ENCODE measurements at places on chromosomes 5 and 9.

- no peak for DNase-seq
These were observed 19.7 kb downstream of the ANXA2R start for GRCh38 chr5:43020399-43020746.

DNA sequence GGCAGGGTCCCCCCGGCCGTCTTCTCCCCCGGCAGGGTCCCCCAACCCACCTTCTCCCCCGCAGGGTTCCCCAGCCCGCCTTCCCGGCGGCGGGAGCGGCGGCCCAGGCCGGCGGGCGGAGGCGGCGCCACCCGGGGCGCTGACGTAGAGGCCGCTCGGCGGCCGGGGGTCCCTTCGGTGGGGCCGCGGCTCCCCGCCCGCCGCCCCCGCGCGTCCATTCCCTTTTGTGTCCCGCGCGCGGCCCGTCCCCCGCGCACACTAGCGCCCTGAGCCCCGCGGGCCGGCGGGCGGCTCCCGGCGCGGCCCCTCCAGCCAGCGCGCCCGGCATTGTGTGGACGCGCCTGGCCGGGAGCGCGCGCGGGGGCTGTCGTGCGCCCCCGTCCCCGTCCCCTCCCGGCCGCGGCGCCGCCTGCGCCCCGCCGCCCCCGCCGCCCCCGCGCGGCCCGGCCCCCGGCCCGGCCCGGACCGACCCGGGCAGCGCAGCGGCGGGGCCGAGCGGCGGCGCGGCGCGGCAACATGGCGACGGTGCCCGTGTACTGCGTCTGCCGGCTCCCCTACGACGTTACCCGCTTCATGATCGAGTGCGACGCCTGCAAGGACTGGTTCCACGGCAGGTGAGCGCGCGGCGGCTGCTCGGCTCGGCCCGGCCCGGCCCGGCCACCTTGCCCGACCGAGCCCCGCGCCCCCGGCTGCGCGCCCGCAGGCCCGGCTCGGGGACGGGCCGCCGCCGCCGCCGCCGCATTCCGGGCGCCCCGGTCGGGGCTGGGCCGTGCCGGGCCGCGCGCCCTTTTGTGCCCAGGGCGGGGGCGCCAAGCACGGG lies at the start of gene PHF2:
Gene PHF2, plus strand, starts transcription at position 327 of the 820 bp plus-strand sequence. Its CDS starts 190 bp downstream, at position 517.
- DNase-seq = no peak

GRCh38 chr9:38254151-38254550 lies 138.4 kb upstream of the ALDH1B1 start:
- DNase-seq = no peak

GRCh38 chr5:141636106-141636412 lies 590 bp downstream of the HDAC3 start:
- no peak for DNase-seq

DNA sequence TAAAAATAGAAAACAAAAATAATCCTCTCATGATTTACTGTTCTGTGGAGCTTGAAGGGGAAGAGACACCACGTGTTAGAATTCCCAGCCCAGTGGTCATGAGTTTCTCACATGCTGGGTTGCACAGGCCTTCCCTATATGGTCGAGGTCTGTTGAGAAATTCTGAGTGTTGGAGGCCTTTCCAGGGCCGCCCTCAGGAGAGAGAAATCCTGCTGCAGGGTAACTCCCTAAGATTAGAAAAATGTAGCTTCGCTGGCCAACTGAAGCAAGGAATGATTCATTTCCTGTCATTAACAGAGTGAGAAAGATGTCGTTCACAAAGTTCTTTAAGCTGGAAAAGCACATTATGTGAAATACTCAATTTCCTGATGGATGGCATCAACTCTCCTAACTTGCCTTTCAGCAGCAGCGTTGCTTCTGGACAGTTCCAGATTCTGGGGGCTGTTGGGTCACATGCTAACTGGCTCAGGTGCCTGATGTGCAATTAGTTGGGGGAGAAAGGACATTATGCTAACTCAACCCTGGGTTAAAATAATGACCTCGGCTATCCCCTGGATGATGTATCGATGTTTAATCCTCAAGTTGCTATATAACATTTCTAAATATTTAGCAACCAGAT lies 104.8 kb upstream of the CD180 start:
- DNase-seq = peak; percentile 95

GRCh38 chr5:64273276-64273675 lies 107.6 kb downstream of the RNF180 start:
- DNase-seq = no peak

GRCh38 chr9:117644932-117645636 lies 59.1 kb upstream of the TLR4 start:
- DNase-seq = no peak

DNA sequence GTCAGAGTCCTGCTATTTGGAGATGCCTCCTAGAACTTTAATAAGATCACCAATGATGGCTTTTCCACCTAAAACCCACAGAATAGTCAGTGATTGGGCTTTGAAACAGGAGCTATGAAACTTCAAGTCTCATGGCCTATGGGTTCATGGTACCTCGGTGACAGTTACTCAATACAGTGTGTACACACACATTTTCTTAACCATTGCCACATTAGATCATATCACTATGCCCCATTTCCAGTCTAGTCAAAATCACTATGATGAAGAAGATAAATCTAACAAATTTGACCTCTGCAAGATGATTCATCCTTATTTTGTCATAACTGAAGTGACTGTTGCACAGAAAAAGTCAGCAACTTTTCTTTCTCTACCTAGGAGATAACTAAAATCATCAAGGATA lies 86.8 kb upstream of the OR13F1 start:
- DNase-seq = no peak

DNA sequence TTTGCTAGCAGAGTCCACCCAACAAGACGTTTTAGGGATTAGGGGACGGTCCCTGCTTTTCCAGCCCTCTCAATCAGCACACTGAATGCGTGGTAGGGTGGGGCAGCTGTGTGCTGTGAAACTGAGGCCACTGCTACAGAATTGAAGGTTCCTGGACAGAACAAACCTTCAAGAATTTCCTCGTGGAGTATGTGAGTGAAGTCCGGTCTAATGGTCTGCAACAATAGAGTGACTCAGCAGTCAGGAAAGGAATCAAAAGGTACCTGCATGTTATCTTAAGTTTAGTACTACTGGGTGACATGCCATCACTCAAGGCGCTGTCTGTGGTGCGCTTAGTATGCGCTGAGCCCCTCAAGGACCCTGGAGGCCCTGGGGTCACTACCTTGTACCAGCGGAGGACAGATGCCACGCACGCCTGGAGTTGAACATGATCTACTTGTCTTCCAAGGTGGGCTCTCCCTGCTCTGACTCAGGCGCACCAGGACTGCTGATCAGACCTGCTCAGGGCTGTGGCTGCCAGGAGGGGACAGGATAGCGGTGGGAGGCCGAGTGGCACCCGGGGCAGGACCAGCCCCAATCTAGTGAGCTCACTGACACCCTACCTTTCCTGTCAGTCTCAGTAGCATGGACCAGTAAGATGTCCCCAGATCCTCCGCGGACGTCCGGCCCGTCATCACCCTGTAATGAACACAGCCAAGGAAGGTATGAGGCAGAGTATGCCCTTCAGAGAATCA lies 50.5 kb downstream of the PRRT1B start:
- DNase-seq = no peak

DNA sequence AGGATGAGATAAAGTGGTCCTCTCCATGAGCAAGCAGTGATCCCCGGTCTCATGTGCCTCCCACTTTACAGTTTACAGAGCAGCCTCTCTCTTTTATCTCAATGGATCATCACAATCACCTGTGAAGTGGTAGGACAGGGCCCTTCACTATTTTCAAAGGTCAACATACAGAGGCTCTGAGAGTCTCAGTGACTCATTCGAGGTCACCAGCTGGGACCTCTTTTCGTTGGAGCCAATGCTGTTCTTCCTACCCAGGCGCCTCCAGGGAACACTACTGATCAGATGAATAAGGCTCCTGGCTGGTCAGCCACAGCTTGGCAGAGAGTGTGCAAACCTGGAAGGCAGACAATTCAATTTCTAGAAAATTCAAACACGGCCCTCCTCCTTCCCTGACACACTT lies 16.6 kb downstream of the GGTA1 start:
- DNase-seq = no peak

- DNase-seq = no peak
These were observed 173.0 kb downstream of the MSX2 start for GRCh38 chr5:174897281-174897950.

DNA sequence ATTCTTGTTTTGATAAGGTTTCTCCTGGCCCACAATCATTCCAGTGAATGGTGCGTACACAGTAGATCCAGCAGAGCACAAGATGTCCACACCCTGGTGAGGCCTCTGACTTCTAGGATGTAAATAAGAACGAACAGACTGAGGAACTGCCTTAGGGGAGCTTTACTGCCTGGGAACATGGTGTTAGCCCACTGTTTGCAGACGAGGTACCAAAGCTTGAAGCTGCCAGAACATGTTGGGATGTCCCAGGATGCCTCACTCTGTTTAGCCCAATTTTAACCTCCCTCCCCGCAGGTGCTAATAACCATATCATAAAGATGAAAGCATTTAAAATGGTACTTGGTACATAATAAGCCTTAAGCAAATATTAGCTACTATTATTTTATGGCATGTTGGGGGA lies 3.5 kb downstream of the LECT2 start:
- no peak for DNase-seq

GRCh38 chr5:78473751-78474150 lies 113.3 kb downstream of the SCAMP1 start:
- no peak for DNase-seq
